ENCODE measurements at places on chromosomes 7 and 10. TPM values are rescaled to one million over a fixed set of nuclear protein-coding genes. Genes with fewer than 3 reads are reported as not detected.

- DNase-seq, result no peak
Observed at GRCh38 chr7:52431082-52431815, 604.2 kb upstream of the POM121L12 start.

GRCh38 chr7:93015101-93015778 lies 102.5 kb downstream of the SAMD9 start:
- DNase-seq, result peak; percentile 84

DNA sequence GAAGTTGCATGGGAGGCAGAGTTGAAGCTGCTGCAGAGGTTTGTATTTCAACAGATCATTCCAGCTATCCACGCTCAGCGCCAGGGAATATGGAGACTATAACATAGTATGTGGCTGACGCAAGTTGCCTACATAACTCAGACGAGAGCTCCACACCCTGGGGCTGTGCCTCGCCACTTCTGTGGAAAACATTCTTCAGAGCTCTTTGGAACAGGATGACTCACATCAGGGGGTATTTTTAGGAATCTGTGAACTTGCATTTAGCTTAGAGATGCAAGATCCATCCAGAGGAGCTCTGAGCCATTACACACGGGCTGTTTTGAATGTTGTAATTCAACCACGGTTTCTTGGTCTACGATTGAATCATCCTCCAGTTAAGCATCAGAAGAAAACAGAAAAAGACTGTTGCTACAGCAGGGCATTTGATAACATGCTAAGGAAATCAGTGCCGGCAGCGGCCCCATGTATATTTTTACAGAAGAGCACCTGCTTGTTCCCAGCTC lies 481.5 kb upstream of the AKR1E2 start:
- peak; percentile 99 for DNase-seq

NPSR1 gene
- 0.17 TPM for polyA plus RNA-seq

MACC1 gene
- polyA plus RNA-seq, result 0.05 TPM

NUTM2E gene
- polyA plus RNA-seq, result not detected

GDF2 gene
- polyA plus RNA-seq, result not detected

PNLIPRP3 gene
- not detected for polyA plus RNA-seq

SORBS1 gene
- polyA plus RNA-seq, result 60.3 TPM
